Activated CD8-positive, alpha-beta T cell treated with anti-CD3 and anti-CD28 coated beads for 36 hours (primary cell): ENCODE measurements at places on chromosomes 7 and 10. TPM values are rescaled to one million over a fixed set of nuclear protein-coding genes. Genes with fewer than 3 reads are reported as not detected.

- DNase-seq, result no peak
- peaks cover 55% of the 10 kb centered on the region for H3K4me1 ChIP-seq
- H3K27me3 ChIP-seq, result no peaks in the 10 kb centered on the region
- no peak overlapping the region for H3K4me3 ChIP-seq
These were observed 95.1 kb downstream of the NRBF2 start for GRCh38 chr10:63228237-63228636.

- no peaks in the 10 kb centered on the region for H3K27me3 ChIP-seq
- no peak overlapping the region for H3K4me3 ChIP-seq
- DNase-seq, result no peak
These were observed 20.6 kb downstream of the TMEM273 start for GRCh38 chr10:49167425-49168170.

- H3K27ac ChIP-seq, result no peak overlapping the region
- no peaks in the 10 kb centered on the region for H3K36me3 ChIP-seq
- H3K27me3 ChIP-seq, result peaks cover 3% of the 10 kb centered on the region
- peak; percentile 59 for DNase-seq
- H3K4me3 ChIP-seq, result no peak overlapping the region
These were observed 159.6 kb downstream of the PARD3 start for GRCh38 chr10:34655286-34656170.

- H3K4me3 ChIP-seq, result no peak overlapping the region
- no peak for DNase-seq
- H3K27me3 ChIP-seq, result no peaks in the 10 kb centered on the region
- no peaks in the 10 kb centered on the region for H3K4me1 ChIP-seq
- no peaks in the 10 kb centered on the region for H3K36me3 ChIP-seq
These were observed 47.0 kb downstream of the SRI start for GRCh38 chr7:88172842-88173241.

DNA sequence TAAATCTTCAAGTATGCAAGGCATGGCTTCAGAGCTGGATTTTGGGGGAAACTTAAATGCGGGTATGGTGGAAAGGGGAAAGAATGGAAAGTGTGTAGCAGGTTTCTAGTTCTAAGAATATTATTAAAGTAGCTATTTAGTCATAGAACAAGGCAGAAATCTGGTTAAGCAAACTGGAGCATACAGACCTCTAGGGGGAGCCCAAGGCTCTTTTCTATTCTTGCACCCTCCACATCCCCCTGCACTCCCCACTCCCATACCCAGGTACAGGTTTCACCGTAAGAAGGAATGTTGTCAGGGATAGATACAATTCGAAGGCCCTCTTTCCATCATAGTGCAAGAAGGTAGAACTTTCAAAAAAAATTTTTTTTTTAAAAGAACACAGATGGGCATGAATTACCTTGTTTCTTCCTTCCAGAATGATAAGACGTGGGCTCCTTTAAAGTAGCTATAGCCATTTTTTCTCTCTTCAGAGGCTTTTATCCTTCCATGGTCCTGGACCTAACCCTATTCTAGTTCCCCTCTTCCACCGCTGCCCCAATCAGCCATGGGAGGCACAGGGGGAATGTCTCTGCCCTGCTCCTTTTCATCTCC lies 41.5 kb upstream of the SMIM30 start:
- peak; percentile 13 for DNase-seq
- H3K4me1 ChIP-seq, result no peaks in the 10 kb centered on the region
- no peaks in the 10 kb centered on the region for H3K36me3 ChIP-seq
- no peak overlapping the region for H3K4me3 ChIP-seq

DNA sequence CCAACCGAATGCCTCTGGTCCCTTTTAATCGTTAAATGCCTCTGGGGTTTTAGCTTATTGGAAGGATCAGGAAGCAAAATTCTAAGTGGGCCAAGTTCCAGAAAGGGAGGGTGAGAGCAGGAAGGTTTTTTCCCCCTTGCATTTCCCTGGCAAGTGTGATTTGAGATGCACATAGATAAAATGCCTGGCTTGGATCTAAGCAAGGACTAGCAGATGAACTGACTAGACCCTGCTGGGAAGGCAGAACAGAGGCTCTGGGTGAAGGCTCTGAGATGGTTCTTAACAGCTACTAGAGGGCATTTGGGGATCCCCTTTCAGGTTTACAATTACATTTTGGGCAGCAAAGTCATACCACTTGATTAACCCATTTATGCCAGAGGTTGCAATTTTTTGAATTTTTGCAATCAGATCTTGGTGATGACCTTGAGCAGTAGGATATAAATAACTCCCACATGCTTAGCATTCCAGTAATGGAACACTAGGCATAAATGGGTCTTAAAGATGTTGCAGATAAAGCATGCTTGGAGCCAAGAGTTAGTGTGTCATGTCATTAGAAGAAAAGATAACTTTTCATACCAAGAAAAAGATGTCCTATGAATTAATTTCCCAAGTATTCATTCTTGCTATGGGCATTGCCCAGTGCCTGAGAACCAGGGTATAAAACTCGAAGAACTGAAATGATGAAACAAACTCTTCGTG lies 205.9 kb downstream of the SEC23IP start:
- no peak overlapping the region for H3K27ac ChIP-seq
- H3K27me3 ChIP-seq, result peaks cover 1% of the 10 kb centered on the region
- H3K4me1 ChIP-seq, result no peaks in the 10 kb centered on the region
- no peak overlapping the region for H3K4me3 ChIP-seq
- H3K36me3 ChIP-seq, result no peaks in the 10 kb centered on the region

- no peaks in the 10 kb centered on the region for H3K4me1 ChIP-seq
- H3K36me3 ChIP-seq, result no peaks in the 10 kb centered on the region
- no peak overlapping the region for H3K27ac ChIP-seq
- H3K4me3 ChIP-seq, result no peak overlapping the region
- no peaks in the 10 kb centered on the region for H3K27me3 ChIP-seq
- no peak for DNase-seq
These were observed 17.0 kb upstream of the PCBD1 start for GRCh38 chr10:70905071-70906021.

DNA sequence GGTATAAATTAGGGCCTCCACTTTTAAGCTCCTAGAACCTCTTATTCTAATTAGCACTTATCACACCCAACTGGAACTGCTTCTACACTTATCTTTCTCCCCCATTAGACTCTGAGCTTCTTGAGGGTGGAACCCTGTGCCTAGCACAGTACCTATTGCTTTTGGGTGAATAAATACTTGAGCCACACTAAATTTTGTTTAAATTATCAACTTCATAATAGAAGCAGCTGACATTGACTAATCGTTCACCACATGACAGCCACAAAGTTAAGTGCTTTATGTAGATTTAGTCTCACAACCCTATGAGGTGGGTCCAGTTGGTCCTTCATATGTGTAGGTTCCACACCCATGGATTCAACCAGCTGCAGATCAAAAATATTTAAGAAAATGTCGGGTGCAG lies 36.0 kb upstream of the DNAJB12 start:
- no peaks in the 10 kb centered on the region for H3K27me3 ChIP-seq
- no peak overlapping the region for H3K27ac ChIP-seq
- H3K4me1 ChIP-seq, result peaks cover 5% of the 10 kb centered on the region

DNA sequence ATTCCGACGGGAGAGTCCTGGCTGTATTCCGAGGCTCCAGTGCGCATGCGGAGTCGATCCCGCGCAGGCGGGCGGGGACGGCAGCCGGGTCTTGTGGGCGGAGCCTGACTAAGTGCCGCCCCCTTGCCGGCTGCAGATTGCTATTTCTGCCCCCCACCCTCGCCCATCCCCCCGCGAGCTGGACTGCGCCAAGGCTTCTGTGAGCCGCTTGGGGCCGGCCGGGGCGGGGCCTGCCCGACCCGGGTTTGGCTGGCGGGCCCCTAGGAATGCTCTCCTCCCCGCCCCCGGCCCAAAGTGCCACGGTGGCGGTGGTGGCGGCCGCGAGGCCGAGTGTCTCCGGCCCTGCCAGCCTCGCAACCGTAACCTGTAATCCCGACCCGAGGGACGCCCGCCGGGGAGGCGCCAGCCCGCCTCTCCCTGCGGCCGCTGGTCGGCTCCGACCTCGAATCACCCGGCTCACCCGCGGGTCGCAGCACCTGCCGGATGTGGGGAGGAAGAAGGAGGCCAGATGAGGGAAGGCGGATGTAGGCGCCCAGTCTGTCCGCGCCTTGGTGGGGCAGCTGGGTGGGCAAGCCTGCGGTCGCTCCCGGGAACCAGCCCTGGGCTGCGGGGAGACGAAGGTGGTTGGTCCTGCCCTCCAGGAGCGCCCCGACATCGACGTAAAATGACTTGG lies 702 bp upstream of the KAZALD1 start:
- H3K36me3 ChIP-seq, result peaks cover 2% of the 10 kb centered on the region
- peak; percentile 93 for DNase-seq
- H3K4me1 ChIP-seq, result peaks cover 21% of the 10 kb centered on the region
- H3K27me3 ChIP-seq, result peaks cover 27% of the 10 kb centered on the region
- peak overlapping the region; percentile 82 for H3K4me3 ChIP-seq
- peak overlapping the region; percentile 96 for H3K27ac ChIP-seq

DNA sequence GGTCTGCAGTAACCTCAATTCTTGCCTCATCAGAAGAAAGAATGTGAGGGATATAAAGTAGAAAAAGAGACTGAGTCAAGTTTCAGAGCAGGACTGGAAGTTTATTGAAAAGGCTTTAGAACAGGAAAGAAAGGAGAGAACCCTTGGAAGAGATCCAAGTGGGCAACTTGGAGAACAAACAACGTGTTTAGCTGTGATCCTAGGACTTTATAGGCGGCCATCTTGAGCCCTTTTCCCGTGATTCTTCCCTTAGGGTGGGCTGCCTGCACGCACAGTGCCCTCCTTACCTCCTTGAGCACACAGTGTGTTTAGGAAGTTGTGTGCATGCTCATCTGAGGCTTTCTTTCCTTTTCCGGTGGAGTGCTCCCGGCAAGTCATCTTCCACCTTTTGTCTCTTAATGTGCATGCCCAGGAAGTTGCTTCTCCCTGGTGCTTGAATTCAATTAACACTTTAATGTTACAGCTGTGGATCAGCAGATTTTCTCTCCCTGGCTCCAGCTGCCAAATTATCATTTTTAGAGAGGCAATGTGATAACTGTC lies 59.8 kb downstream of the ENTPD1 start:
- no peak overlapping the region for H3K27ac ChIP-seq
- H3K4me3 ChIP-seq, result no peak overlapping the region
- H3K27me3 ChIP-seq, result peaks cover 18% of the 10 kb centered on the region
- H3K36me3 ChIP-seq, result no peaks in the 10 kb centered on the region
- no peak for DNase-seq

DNA sequence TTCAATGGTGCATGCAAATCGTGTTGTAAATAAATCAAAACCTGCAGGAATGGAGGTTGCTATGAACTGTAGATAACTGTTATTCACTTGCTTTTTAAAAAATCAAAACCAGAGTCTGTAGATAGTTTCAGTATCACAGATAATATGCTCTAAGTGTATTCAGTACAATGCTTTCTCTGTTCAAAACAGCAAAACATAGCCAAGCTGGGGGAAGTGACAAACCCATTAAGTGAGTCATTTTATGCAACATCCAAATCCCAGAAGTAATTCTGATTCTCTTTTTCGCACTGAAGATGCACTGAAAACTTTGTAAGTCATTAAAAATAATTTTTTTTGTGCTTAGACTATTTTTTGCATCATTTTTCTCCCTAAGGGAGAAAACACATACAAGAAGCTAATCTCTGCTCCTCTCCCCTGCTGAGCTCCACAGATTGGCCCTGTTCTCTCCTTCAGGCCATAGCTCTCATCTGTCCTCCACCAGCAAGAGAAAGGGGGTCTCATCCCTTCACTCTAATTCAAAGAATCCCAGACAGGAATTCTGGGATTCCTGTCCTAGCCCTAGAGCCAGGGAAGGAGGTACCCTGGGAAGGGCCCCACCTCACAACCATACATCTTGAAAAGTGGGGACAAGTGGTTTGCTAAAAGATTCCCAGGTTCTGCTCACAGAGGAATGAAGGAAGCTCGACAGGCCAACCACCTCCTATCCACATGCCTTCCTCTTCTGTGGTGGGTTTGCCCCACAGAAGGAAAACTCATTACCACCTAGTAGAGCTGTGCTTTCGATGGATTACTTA lies 4.9 kb downstream of the PRTFDC1 start:
- no peak overlapping the region for H3K27ac ChIP-seq
- no peaks in the 10 kb centered on the region for H3K27me3 ChIP-seq
- H3K4me1 ChIP-seq, result peaks cover 29% of the 10 kb centered on the region
- no peak for DNase-seq
- no peak overlapping the region for H3K4me3 ChIP-seq
- no peaks in the 10 kb centered on the region for H3K36me3 ChIP-seq

DNA sequence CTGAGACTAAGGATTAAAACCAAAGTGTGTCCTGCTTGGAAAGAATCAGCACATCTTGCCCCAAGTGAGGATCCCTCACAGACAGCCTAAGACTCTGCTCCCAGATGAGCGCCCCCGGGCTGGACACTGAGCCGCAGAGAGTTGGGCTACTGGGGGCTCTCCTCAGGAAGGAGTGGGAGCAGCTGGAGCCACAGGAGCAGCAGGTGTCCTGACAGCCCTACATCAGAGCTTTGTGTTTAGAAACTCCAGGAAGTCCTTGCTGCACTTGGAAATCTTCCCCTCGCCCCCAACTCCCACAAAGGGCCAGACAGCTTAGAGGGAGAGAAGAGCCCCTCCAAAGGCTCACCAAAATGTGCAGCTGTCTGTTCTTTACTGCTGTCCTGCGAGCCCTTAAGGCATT lies 172.2 kb downstream of the HERPUD2 start:
- no peak overlapping the region for H3K4me3 ChIP-seq
- DNase-seq, result no peak
- no peaks in the 10 kb centered on the region for H3K36me3 ChIP-seq
- no peak overlapping the region for H3K27ac ChIP-seq
- peaks cover 3% of the 10 kb centered on the region for H3K27me3 ChIP-seq

DNA sequence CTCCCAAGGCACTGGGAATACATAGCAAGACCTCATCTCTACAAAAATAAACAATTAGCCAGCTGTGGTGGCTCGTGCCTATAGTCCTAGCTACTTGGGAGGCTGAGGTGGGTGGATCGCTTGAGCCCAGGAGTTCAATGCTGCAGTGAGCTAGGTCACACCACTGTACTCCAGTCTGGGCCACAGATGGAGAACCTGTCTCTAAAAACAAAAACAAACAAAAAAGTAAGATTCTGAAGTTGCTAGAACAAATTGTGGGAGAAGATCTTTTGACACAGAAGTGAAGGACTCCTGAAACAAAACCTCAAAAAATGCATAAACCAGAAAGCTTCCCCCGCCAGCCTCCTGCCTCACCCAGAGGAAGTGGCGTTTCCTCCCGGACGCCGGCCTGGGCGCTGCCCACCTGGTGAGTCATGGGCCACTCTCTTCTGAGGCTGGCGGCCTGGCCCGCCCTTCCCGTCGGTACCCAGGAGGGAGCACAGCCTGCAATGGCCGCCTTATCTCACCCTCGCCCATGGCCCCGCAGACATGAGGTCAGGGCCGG lies 25.4 kb upstream of the ELN start:
- peaks cover 5% of the 10 kb centered on the region for H3K4me1 ChIP-seq
- peak overlapping the region; percentile 14 for H3K27ac ChIP-seq
- no peak overlapping the region for H3K4me3 ChIP-seq
- H3K27me3 ChIP-seq, result peaks cover 6% of the 10 kb centered on the region

GRCh38 chr10:1687190-1687589 lies 50.1 kb downstream of the ADARB2 start:
- no peak overlapping the region for H3K27ac ChIP-seq
- peaks cover 5% of the 10 kb centered on the region for H3K27me3 ChIP-seq
- no peaks in the 10 kb centered on the region for H3K36me3 ChIP-seq
- no peak overlapping the region for H3K4me3 ChIP-seq
- H3K4me1 ChIP-seq, result no peaks in the 10 kb centered on the region

Gene MALRD1
- 0.29 TPM for total RNA-seq

Gene PRSS58
- total RNA-seq, result not detected

Gene TRIM74
- not detected for total RNA-seq

Gene EXOC4
- 61.7 TPM for total RNA-seq

Gene BLNK
- total RNA-seq, result 0.16 TPM

Gene LIPK
- not detected for total RNA-seq

Gene CTTNBP2
- total RNA-seq, result not detected

Gene NXPH1
- not detected for total RNA-seq

Gene PDZD7
- total RNA-seq, result 0.65 TPM
